ENCODE measurements at places on chromosomes 4 and X.
A peak's percentile ranks its signal among the peaks of the same experiment; 100 is the strongest.

- DNase-seq: no peak
Observed at GRCh38 chr4:53576071-53576617, 15.1 kb downstream of the LNX1 start.

DNA sequence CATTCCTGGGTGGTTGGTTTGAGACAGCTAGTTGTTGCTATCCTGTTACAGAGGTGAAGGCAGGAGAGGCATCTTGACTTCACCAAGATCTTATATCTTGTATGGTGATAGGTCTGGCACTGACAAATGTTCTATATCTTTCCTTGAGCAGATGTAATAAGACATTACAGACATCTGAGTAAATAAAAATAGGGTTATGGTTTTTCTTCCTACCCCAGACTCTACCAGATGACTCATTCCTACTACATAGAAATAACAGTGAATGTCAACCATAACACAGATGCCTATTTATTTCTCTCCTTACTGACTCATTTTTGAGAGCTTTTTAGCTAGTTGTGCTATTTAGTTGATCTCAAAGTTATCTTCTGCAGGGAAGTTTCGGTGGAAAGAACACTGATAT, 21.9 kb downstream of the HNRNPH2 start:
- no peak for DNase-seq

DNA sequence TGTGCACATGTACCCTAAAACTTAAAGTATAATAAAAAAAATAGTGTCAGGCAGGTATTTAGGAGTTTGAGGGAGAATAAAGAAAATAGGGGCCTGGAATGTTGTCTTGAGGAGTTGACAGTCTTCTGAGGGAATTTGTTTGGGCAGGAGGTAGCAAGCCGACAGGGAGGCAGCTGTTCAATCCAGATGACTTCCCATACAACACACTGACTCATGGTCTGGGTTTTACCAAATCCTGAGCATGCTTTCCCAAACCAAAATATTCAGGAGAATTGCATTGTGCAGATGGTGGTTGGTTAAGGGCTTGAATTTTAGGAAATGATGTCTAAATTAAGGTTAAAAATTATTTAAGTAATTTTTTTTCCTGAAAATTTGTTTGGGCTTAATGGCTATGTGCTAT, 430.0 kb downstream of the INPP4B start:
- DNase-seq: no peak

GRCh38 chr4:53196882-53197771, 168.7 kb downstream of the SCFD2 start:
- DNase-seq: no peak

GRCh38 chrX:3345281-3346191, 916 bp downstream of the MXRA5 start:
- DNase-seq: no peak

- no peak for DNase-seq
Observed at GRCh38 chrX:26653050-26653449, 437.1 kb downstream of the MAGEB5 start.

DNA sequence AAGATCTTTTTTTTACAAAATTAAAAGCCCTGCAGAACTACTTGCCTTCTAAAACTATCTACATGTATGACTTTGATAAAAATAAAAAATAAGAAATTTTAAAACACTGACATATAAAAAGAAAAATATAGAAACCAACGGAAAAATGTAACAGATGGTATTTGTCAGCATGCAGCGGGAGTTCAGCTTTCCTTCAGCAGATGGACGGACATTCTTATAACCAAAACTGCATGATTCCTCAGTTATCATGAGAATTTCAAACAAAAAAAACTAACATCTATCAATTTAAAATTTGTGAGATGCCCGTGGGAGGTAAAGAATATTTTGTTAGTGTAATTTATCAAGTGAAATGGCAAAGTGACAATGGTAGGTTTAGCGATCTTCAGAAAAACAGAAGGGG, 23.2 kb downstream of the RWDD4 start:
- no peak for DNase-seq

DNA sequence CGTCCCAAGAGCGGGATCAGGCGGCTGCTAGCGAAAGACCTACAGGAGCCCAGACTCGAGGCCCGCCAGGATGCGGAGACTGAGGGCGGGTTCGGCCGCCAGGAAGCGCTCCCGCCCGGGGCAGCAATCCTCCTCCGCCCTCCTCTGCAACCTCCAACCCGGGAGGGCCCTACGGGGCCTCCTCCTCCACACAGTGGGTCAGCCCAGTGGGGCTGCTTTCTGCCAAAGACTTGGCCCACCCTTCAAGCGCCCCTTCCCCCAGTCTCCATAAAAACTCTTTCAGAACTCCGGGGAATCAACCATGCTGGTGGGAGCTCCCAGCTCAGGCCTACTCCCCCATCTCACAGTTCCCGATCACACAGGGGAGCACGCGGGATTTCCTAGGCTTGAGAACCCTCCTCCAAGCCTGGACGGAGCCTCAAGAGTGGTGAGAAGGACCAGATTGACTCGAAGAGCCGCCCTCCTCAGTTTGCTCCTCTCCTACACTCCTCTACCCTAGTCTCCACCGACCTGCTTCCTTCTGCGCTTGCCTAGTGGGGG, 77.5 kb downstream of the RLIM start:
- no peak for DNase-seq

- DNase-seq: no peak
Observed at GRCh38 chr4:25817059-25817681, 45.6 kb downstream of the SEL1L3 start.

DNA sequence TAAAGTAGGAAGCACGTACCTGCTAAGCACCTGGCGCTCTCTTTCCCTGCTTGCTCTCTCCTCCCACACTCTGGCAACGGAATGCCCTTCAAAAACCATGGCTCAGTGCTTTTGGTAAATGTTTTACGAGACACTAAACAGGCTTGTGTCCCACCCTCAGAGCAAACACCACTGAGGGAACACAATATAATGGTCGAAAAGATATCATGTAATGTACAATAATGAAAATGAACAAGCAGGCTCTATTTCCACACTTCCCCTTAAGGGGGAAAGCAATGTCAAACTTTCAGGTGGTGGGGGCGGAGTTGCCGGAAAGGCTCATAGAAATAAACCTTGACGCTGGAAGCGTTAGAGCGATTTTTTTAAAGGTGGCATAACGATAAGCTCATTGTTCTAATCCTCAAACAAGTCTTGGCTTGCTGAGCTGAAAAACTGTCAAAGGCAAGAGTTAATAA, 115.1 kb downstream of the RBM47 start:
- no peak for DNase-seq

DNA sequence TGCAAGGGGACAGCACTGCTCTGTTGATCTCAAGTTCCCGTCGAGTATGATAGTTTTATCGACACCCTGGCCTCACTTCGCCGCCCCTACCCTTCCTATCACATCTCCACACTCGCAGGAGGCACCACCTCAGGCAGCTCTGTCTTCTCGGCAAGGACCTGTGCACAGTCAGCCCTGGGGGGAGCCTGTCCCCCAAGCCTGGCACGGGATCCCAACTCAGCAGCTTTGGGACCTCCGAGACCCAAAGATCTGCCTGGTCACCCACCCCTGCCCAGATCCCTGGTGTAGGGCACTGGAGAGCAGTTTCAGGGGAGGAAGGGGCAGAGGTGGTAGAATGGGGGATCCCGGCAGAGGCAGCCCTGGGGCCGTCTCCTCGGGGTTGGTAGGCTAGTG, 18.0 kb upstream of the UBA1 start:
- no peak for DNase-seq

DNA sequence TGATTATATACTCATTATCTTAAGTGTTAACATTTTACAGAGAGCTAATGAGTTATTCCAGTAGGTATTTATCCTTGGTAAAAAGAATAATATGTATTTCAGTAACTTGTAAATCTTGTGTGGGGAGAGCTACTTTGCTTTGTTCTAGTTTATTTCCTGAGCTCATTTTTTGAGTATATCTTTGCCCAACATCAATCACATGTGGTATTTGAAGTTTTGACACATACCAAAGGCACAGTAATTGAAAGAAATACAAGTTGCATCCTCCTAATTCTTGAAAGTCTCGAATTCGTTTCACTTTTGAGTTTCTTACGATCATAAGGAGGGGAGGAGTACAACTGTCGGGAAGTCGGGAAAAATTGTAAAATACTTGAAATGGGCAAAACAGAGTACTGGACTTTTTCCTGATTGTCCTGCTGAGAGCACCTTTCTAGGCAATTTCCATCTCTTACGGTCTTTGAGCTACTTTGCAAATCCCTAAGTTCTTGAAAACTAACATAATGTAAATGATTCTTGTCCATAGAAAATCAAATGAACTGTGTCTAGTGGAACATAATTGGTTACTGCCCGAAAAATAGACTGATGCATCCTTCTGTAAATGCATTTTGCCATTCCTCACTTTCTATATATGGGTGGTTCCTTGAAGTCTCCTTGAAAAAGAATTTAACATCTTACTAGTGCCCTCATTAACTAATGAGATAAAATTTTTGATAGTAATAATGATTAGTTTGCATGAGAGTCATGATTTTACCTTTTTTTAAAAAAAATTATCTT, 20.6 kb downstream of the CLTRN start:
- DNase-seq: no peak

DNA sequence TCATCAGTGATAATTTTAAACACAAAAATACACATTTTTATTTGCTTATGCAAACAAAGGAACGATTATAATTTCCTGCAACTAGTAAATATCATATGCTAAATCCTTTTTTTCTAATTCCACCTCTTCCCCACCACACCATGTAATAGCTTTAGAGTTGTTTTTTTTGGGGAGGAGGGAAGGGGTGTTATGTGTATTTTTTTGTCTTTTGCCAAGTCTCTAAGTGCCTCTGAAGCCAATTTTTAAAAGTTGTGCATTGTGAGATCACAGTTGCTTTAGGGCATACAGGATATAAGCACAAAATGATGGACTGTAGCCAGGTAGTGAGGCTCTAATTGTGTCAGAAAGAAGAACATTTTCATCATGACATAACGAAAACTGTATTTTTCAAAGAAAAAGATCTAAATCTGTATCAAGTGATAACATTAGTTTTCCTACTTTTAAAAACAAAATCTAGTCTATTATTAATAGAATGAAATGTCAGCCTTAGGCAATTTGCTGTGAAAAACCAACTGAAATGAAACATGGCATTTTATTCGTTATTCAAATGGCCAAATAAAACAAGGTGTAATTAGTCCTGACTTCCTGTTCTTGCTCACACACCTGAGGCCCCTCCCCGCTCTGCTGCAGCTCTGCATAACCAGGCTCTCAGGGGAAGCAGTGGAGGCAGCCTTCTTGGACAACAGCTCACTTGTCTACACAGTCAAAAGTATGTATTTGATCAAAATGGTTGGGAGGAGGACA, 157.4 kb downstream of the PALLD start:
- no peak for DNase-seq

DNA sequence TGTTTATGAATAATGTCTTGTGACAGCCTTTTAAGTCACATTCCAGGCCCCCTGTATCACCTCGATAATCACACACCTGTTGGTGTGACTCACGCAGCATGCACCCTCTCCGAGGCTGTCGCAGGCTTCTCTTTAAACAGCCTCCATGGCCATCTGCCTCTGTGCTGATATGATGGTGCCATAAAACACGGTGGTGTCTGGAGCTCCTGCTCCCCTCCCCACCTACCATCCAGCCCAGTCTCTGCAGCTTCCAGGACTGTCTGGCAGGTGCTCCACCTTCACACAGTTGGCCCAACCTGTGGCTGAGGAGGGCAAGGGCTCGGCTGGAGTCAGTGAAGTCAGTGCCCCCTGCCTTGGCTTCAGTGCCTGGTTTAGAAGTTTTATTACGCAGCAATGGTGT, 173.8 kb upstream of the RPL34 start:
- DNase-seq: no peak

- peak; percentile 16 for DNase-seq
Observed at GRCh38 chrX:38627683-38628082, 66.3 kb downstream of the TSPAN7 start.

DNA sequence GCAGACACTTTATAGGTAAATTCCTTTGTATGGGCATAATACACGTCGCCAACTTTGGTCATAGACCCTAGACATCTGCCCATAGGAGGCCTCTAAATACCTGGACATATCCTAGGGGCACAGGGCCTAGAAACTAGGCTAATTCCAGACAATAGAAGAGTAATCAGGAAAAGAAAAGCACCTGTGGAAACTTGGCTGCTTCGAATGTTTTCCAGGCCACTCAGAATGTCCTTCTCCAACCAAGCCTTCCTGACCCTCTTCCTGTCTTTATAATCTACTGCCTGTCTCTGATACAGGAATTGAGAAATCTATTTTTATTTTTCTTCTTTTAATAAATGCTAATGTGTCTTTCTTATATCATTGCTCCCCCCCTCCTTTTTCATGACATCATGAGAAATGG, 493.1 kb downstream of the IL15 start:
- DNase-seq: no peak

DNA sequence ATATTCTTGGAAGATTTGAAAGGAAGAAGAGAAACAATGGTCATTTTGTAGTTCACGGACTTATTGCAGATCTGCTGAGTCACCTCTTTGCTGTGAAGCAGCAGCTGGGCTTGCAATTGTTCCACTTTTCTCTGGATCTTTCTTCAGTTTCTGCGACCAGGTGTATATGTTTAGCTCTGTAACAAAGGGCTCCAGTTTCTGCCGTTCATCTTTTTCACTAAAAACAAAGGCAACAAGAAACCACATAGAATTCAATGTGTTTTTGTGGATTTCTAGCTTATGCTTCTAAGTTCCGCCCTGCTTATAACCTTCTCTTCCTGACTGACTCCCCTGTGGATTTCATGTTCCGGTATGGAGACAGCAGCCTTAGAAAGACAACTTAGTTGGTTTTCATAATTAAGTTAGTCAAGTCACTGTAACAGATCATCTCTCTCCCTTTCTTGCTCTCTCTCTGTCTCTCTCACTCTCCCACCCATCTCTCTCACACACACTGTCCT, 121.6 kb upstream of the EPHA5 start:
- DNase-seq: no peak

GRCh38 chr4:118373614-118374255, 20.9 kb upstream of the PRSS12 start:
- no peak for DNase-seq

GRCh38 chr4:178665916-178666315, 1223.7 kb upstream of the AGA start:
- no peak for DNase-seq

- peak; percentile 32 for DNase-seq
Observed at GRCh38 chrX:74420196-74421035, 877 bp upstream of the SLC16A2 start.

DNA sequence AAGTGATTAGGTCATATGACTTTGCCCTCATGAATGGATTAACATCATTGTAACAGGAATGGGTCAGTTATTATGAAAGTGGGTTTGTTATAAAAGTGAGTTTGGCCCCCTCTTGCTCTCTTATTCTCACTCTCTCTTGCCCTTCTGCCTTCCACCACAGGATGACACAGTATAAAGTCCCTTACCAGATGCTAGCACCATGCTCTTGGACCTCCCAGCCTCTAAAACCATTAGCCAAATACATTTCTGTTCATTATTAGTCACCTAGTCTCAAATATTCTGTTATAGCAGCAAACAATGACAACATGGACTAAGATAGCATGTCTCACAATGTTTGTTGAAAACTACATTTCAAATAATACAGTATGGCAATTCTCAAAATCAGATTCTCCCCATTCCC, 59.7 kb downstream of the RWDD4 start:
- no peak for DNase-seq

All from activated CD4-positive, alpha-beta memory T cell treated with anti-CD3 and anti-CD28 coated beads for 36 hours (primary cell).